ENCODE measurements at places on chromosomes 2 and 18.

- no peak for DNase-seq
Observed at GRCh38 chr18:55763805-55764204, 175.8 kb upstream of the TCF4 start.

GRCh38 chr18:52577795-52578194, 237.8 kb downstream of the DCC start:
- no peak for DNase-seq

- no peak for DNase-seq
Observed at GRCh38 chr18:10485475-10485874, 31.0 kb downstream of the APCDD1 start.

DNA sequence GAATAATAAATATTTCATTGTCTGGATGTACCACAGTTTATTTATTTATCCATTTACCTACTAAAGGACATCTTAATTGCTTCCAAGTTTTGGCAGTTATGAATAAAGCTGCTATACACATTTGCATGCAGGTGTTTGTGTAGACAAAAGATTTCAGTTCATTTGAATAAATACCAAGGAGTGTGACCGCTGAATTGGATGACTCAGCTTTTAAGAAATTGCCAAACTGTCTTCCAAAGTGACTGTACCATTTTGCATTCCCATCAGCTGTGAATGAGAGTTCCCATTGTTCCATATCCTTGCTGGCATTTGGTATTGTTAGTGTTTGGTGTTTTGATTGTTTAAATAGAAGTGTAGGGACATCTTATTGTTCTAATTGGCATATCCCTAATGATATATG, 36.2 kb upstream of the FMNL2 start:
- no peak for DNase-seq
